ENCODE measurements at places on chromosomes 2 and 18.

DNA sequence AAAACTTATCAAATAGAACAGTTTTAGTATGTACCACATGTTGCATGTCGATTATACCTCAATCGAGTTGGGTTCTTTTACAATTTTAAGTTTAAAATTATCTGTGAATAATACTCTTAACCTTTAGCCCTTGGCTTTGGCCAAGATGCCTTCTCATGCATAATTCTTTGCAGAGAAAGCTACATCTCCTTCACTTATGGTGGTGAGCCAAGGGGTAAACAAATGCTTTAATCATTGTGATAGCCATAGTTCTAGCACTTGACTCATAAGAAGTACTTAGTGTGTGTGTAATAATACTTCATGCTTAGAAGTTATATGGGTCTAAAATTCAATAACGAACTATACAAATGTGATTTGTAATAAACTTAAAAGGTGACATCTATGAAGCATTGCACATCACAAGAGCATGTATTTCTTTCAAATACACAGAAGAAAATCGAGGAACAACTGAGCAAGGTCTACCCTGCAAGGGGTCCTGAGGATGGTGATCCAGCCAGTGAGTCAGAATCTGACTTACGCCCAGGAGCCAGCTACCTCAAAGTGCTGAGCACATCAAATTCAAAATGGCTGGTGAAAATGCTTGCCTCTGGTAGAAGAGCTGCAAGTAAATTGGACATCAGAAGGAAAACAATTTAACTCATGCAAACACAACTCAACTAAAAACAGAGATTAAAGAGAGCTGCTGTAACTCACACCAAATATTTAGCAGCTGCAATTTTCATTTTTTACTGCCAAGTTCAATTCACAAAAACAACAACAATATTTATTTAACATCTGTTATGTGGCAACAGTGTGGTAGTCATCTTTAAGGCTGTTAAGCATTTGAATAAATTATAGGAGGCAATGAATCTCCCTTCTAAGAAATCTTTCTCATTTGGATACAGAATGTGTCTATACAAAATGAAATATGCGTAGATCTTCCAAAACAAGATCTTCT lies 23.8 kb upstream of the TTC39C start:
- DNase-seq: no peak

DNA sequence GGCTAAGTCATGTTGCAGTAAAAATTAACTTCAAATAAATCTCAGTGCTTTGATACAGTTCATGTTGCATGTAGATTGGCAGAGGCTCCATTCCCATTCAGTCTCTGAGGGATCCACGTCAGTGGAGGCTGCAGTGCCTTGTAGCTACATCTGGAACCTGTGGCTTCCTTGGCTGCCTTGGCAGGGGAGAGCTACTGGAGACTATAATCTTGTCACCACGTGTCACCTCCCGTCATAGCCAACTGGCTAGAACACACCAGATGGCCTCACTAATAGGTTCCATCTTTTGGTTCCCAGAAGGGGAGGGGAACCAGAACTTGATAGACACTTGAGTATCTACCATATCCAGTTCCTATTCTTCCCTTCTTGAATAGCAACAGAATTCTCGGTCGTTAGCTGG lies 28.4 kb downstream of the E2F6 start:
- no peak for DNase-seq

DNA sequence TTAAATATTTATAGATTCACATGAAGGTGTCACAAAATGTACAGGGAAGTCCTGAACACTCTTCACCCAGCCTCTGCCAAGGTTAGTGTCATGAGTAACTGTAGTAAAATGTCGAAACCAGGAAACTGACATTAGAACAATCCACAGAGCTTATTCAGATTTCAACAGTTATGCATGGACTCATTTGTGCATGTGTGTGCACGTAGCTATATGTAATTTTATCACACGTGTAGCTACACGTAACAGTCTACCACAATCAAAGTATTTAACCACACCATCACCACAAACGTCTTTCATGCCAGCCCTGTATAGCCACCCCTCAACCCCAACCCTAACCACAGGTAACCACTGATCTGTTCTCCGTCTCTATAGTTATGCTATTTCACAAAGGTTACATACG lies 211.7 kb upstream of the REV1 start:
- no peak for DNase-seq

GRCh38 chr2:43220229-43220751 lies 6.1 kb downstream of the ZFP36L2 start:
- no peak for DNase-seq

DNA sequence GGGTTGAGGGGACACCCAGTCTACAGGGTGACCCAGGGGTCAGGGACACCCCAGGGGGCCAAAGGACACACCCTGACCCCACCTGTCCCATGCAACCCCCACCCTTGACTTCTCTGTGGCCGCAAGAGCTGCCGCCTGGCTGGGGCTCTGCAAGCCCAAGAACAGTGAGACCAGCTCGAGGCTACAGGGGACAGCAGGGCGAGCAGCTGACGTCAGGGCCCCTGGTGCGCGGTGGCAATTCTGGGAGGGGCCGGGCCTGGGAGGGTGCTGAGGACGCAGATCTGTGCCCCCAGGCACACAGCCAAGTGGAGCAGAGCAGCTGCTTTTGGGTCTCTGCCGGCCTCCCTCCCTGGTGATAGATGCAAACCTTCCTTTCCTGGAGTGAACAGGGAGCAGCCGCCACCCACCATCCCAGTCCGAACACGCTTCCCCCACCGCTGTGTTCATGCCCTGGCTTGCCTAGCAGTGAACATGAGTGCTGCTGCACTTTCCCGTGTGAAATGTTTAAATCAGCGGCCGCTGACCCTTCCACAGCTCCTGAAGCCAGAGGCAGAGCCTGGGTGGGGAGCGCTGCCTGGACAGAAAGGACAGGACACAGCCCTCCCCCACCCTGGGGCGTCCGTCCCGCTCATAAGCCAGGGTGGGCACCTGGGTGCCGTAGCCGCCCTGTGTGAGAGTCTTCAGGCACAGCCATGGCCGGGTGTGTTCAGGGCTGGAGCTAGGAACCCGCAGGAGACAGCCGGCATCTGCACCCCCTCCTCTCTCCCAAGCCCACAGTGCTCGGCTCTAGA lies 46.9 kb downstream of the SLC66A2 start:
- DNase-seq: no peak

DNA sequence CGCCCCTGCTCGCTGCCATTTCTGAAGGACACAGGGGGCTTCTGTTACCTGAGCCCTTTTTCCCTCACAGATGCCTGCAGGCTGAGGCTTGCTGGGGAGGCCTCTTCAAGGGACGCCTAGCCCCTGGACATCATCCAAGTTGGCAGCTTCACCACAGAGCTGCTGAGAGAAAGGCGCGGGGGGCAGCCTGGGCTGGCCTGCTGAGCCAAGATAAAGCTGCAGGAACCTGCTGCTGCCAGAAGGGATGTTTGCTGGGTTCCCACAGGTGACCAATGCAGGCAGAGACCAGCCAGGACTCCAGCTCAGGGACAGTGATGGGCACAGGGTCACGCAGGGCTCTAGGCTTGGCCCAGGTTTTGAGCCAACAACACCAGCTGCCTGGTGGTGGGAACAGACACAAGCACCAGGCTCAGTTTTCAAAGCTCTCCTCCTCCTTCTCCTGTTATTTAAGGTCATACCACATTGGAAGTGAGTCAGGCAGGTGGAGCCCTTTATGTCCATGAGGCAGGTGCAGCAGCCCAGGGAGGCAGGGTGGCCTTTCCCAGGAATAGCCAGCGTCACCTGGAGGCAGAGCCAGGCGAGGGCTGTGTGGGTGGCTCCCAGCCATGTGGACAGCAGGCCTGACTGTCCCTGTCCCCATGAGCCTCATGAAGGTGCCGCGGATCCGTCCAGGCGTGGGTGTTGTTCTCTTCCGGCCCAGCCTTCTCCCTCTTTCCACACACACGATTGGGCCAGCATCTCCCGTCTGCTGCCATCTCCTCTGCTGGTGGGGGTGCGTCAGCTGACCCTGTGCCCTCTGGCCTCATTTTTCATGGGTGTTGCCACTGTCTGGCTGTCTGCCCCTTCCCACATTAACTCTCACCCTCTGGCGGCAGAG lies 515.5 kb upstream of the MYT1L start:
- no peak for DNase-seq

GRCh38 chr2:217614498-217614897 lies 388.3 kb downstream of the TNS1 start:
- no peak for DNase-seq

DNA sequence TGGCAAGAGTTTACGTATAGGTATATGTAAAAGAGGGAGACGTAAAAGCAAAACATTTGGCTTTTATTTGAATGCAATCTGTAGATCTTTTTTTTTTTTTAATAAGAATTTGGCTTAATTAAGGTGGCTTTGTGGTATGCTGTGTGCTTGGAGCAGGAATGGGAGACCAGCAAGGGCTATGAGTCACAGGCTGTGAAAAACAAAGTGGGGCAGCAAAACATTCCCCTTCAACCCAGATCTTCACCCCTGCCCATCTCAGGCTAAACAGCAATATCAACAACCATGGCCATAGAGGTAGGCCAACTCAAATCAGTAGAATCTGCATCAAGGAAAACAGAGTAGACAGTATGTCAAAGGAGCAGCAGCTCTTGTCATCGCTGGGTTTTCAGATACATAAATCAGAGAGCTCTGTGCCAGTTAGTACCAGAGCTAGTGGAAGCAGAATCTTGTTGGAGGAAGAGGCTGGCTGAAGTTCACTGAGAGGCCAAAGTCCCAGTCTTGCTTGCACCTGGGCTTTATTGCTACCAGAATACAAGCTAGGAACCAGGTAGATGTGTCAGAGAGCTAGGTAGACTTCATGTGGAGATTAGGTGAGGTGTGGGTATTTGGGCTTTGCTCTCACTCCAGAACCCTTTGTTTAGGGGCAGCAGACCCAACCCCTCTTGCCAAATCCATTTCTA lies 191.5 kb upstream of the FANCL start:
- no peak for DNase-seq

DNA sequence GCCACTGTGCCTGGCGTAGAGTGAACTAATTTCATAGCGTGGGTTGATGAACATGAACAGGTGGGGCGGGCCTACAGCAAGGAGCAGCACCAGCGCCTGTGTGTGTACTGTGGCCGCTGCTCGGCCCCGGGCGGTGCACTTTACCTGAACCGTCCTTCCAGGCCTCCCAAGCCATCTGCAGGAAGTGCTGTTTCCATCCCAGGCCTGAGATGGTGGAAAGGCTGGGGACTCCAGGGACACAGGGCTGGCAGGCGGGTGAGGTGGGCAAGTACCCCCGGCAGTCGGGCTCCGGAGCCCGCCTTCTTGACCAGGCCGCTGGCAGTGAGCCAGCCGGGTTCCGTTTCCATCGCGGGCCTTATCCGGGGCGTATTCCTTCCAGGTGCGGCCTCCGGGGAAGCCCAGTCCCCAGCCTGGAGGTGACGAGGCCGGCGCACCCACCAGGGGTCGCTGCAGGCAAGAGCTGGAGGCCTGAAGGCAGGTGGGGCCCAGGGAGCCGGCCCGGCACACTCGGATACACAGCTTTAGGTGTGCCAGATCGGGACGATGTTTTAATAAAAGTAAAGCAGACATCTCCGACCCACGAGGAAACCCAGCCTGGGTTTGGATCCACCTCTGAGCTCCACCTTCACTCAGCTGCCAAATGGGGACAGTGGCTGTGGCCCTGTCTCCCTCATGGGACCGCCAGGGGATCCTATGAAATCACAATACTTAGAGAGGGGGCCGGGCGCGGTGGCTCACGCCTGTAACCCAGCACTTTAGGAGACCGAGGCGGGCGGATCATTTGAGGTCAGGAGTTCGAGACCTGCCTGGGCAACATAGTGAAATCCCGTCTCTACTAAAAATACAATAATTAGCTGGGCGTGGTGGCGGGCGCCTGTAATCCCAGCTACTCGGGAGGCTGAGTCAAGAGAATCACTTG lies 22.7 kb upstream of the PDIA6 start:
- peak; percentile 80 for DNase-seq

DNA sequence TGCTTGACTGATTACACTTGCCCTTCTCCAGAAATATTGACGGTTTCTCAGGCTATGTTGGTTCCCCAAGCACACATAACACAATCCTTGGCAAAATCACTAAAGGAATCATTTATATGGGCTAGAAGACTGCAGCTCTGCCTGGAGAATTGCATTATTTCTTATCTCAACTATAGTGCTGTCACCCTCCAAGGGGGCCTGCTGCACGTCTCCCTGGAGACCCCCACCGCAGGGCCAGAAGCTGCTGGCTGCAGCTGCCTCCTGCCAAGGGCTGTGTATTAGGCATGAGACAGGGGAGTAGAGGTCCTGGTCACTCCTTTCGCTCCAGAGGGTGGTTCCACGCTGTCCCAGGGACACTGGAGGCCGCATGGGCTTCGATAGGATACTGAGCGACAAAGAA lies 76.6 kb downstream of the LRRC30 start:
- no peak for DNase-seq

GRCh38 chr2:74887445-74887951 lies 53.6 kb downstream of the HK2 start:
- no peak for DNase-seq

- DNase-seq: peak; percentile 8
Measured at GRCh38 chr18:79928563-79928960, 22.9 kb downstream of the SLC66A2 start.

DNA sequence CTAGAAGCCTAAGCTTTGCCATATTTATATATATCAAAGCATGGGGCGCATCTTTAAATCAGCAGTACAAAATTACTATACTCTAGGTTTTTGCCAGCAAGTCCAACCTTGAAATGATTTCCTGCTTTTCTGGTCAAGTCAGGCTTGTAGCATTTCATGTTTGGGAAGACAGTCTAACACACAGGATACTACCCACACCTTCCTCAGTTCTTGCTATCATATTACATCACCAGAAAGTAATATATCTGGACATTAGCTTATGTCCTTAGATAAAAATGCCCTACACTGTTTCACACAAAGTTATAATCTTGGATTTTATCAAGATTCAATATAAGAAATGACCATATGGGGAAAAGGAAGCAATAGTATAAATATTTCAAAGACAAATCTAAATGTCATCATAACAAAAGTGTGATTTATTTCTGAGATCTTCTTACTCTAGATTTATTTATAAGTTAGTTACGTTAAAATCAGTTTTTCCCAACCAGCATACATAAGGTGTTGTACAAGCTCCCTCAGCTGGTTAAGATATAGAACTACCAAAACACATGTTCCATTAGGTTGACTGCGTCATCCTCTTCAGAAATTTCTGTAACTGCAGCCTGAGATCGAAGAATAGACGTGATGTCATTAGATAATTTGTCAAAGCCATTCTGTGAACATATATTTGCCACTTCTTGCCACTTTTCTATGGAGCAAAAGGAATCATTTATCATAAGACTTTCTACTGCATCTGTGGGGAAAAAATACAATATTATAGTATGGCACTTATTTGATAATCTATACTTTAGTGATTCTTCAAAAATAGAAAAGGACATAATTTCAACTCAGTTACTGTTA lies 56.6 kb downstream of the CLHC1 start:
- no peak for DNase-seq

- DNase-seq: no peak
Measured at GRCh38 chr2:109454765-109455394, 158.9 kb downstream of the SEPTIN10 start.

DNA sequence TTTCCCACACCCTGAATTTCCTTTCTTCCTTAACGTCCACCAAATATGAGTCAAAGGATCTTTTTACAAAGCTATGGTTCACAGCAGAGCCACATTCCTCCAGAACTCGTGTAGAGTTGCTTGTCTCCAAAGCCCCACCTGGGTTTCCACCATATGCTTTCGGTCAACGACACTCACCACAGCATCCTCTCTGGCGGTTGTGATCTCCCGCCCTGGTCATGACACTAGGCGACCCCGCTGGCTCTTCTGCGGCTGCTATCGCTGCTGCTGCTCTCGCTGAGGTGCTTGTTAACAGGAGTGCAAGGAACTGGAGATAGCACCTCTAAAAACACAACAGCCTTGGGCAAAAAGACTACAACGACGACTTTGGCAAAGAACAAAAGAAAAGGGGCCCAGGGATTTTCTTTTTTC lies 340 bp downstream of the SLC40A1 start:
- peak; percentile 38 for DNase-seq

Measured in activated CD4-positive, CD25-positive, alpha-beta regulatory T cell treated with anti-CD3 and anti-CD28 coated beads, Interleukin-2, amount 50 U/mL, for 72 hours (primary cell).